ENCODE measurements at places on chromosomes 11 and 22.

- no peak for DNase-seq
These were observed 51.3 kb downstream of the BTG4 start for GRCh38 chr11:111460856-111461255.

DNA sequence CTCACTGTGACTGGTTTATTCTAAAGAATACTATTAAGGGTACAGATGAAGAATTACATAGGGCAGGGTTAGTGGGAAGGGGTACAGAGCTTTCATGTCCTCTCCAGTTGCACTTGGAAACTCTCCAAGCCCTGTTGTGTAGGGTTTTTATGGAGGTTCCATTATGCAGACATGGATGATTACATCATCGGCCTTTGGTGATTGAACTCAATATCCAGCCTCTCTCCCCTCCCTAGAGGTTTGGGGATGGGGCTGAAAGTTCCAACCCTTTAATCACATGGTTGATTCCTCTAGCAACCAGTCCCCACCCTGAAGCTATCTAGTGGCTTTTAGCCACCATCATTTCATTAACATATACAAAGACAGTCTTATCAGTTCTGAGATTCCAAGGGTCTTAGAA is 472.6 kb downstream of the BUD13 start:
- no peak for DNase-seq

- no peak for DNase-seq
These were observed 114.7 kb downstream of the SGSM3 start for GRCh38 chr22:40484906-40485669.

GRCh38 chr22:22039286-22040074 is 56.9 kb upstream of the TOP3B start:
- no peak for DNase-seq

DNA sequence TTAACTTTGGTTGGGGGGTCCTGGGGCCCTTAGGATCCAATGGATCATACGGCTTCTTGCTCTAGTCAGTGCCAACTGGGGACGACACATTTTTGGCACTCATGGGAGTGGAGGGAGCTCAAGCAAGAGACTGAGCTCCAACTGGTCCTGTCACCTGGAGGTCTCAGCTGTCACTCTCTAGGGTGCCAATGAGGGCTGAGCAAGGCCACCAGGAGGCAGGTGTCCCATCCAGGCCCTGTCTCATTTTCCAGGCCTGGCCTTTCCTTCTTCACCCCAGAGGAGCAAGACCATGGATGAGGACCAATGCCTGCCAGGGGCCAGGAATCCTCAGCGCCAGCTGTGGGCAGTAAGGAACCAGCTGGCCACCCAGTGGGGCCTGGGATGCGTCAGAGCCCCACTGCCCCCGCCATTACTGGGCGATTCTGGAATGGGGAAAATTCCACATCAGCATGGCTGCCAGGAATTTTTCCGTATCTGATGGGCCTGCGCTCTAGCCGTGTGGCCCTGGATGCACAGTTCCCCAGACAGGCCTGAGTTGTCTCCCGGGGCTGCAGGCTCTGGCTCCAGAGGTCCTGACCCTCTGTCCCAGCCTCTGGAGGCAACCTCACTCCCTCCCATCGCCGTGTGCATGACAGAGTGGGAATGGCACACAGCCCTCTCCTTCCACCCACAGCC is 669 bp upstream of the GAL3ST1 start:
- no peak for DNase-seq

DNA sequence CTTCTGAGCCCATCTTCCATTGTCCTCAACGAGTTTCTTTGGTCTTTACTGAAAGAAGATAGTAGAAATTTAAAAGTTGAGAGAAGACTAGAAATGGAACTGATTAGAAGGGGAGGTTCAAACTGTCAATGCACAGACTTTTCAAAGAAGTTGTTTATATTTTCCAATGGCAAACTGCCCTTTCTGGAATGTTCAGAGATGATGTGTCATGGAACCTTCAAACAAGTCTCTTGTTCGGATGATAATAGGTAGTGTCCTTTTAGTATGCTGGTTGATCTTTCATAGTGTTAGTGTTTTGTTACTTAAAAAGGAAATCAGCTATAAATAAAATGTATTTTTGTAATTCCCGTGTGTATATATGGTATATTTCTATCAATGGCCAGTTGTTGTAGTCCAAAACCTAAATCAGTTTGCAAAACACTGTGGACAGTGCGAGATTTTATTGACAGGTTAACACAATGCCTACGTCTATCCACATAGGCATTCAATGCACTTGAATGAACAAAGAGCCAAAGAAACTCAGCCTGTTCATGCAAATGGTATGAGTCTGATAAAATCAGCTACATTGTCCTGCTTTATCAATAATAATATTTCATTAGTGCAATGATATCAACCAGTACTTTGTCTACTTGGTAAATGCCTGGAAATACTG is 30.9 kb downstream of the C11orf91 start:
- no peak for DNase-seq

GRCh38 chr11:111798279-111798678 is 32.1 kb upstream of the PPP2R1B start:
- no peak for DNase-seq

DNA sequence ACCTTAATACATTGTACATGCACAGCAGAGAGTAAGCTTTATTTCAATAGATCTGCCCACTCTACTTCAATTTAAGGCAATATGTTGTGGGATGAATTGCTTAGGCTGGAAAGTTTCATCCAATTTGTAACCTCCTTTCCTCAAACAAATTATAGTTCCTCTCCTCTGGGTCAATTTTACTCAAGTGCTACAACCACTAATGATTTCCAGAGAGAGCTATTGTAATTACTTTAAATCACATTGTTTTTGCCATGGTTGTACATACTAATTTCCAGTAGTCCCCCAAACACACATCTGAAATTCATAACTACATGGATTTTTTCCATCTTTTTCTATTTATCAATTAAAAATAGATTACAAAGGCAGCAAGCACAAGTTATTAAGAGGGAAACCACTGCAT is 72.9 kb downstream of the APIP start:
- DNase-seq = no peak

GRCh38 chr11:58316142-58316541 is 42.7 kb downstream of the OR5B17 start:
- DNase-seq = no peak

DNA sequence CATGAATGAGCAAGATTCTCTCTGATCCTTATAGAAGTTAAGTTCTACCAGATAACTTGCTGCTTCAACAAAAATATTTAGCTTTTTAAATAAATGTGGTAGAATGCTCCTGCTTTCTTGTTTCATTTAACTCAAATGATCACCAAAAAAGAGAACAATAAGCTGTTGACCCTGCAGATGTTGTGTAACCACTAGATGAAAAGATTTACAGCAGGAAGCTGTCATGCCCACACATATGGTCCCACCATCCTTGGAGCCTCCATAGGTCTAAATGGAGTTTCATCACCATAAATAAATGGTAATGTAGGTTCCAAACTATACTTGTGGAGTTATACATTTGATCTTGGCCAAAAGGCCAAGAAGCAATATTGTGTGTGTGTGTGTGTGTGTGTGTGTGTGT is 118.8 kb downstream of the RRAS2 start:
- DNase-seq = no peak

DNA sequence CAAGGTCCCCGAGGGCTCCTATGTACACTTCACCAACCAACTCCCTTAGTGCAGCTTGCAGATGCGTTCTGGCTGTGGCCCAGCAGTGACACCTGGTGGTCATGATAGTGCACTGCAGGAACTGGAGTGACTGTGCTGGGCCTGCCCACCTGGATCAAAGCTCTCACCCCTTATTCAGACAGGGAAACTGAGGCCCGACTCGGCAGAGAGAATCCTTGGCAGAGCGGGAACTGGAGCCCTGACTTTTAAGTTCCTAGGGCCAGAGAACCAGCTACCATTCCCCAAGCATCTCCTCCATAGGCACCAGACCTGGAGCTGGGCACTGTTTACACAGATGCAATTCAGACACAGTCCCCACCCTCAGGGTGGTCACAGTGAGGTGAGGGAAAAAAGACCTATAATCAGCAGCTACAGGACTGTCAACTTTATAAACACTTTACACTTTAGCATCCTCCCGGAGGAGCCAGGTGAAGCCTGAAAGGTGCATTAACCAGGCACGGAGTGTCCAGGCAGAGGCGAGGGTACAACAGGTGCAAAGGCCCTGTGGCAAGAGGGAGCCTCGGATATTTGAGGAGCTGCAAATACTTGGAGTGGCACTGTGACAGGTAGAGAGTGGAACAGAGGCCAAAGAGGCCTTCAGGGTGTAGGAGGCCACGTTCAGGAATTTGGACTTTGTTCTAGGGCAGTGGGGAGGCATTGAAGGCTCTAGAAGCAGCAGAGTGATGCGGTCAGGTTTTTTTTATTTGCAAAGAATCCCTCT is 22.0 kb downstream of the RHBDD3 start:
- DNase-seq = peak; percentile 40

DNA sequence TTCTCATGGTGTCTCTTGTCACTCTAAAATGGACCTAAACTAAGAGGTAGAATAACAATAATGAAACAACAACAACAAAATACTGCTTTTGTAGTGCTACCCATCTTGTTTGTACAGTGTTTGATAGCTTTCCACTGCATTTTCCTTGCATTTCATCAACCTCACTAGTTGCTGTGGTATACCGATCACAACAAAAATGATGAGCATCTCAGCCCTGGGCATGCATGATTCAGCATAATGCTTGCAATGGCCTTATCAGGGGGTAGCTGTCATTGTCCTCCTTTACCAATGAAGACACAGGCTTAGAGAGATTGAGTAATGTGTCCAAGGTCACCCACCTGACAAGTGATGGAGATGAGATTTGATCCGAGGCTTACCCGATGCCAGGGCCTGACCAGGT is 682.5 kb downstream of the NTM start:
- DNase-seq = no peak
